Central memory CD4-positive, alpha-beta T cell (primary cell): ENCODE measurements at places on chromosomes 12 and 14.

GRCh38 chr14:99554184-99554583 is 49.8 kb downstream of the CCDC85C start:
- no peak for DNase-seq

GRCh38 chr14:101508948-101509729 is 52.2 kb upstream of the DIO3 start:
- DNase-seq, result no peak

DNA sequence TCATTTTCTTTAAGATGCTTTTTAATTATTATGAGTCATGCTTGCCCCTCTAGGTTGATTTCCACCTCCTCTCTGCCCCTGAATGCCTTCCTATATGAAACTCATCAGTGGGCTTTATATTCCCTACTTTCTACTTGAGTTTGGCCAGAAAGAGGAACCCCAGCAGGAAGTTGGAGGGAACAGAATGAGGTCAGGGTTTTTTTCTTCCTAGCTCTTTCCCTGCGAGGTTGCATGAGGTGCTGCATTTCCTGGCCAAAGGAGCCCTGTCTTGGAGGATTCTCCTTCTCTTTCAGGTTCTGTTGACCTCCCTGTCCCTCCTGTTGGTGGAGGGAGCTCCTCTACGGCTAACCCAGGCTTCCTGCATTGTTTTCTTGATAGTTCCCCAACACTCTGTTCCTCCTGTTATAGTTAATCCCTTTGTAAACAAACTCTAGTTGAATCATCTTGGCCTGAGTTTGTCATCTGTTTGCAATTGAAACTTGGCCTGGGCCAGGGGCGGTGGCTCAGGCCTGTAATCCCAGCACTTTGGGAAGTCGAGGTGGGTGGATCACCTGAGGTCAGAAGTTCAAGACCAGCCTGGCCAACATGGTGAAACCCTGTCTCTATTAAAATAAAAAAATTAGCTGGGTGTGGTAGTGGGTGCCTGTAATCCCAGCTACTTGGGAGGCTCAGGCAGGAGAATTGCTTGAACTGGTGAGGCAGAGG is 15.3 kb upstream of the SPIC start:
- no peak for DNase-seq

DNA sequence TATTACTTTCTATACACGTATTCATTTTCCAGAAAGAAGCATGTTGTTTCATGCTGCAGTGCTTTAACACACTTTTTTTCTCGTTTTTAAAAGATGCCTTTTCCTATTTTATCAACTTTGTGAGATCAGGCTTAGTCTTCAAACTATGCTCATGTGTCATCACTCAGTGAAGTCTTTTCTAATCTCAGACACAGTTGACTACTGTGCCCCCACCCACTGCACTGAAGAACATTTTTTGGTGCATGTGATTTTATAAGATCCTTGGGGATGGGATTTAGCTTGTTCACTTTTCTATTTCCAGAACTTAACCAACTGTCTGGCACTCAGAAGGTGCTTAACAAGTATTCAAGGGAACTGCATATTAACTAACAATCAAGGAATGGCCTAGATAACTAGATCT is 85.5 kb downstream of the CDK17 start:
- DNase-seq, result no peak

GRCh38 chr14:88208858-88209257 is 114.2 kb downstream of the KCNK10 start:
- DNase-seq, result no peak

DNA sequence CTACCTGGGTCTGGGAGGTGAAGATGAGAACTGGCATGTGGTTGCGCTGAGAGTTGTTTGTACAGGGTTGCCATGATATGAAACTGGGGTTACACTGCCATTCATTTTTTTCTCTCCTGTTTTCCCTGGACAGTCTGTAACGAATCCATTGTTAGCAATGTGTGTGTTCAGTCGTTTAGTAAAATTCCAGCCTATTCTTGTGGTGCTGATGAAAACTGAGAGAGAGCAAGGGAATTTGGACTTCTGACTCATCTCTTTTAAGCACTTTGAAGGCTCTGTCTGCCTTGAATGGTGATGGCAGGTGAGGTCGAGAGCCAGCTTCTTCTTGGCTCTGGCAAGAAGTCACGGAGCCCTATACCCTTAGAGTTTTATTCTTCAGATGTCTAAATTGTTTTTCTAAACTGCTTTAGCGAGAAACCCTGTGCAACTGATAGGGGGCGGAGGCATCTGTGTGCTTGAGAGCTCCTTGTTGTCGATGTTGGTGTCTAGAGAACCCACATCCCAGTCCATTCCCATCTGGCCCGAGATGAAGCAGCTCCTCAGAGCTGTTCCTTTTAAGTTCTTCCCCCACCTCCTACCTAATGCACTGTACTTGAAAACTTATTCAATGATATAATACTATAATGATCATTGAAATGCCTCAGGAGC is 204.4 kb downstream of the TMX1 start:
- no peak for DNase-seq

- no peak for DNase-seq
These were observed 118.0 kb upstream of the CDKN3 start for GRCh38 chr14:54278665-54279295.

DNA sequence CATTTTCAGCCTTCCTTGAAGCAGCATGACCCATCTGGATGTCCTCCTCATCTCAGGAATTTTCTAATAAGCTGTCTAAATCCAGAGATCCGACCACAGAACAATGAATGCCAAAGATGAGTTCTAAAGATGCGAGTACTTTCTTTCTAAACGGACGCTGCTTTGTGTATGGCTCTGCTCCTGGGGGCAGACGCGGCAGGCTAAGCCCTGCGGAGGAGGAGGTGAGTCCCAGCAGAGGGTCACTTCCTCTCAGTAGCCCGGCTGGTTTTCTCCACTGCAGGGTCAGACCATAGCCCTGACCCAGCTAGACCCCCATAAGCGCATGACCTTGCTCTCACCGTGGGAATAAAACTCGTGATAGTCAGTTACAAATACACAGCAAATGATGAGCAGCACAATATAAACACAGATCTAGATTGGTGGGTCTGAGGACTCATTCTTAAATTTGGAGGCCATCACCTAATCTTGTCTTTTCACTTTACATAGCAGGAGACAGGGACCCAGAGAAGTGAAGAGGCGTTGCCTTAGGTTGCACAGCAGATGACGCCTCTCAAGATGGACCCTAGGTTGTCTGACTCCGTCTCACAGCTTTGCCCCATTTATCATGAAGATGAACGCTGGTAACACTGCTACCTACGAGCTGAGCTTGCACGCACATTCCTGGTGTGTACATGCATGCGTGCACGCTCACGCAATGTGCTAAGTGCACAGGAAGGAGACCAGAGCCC is 16.6 kb downstream of the SSH1 start:
- no peak for DNase-seq

DNA sequence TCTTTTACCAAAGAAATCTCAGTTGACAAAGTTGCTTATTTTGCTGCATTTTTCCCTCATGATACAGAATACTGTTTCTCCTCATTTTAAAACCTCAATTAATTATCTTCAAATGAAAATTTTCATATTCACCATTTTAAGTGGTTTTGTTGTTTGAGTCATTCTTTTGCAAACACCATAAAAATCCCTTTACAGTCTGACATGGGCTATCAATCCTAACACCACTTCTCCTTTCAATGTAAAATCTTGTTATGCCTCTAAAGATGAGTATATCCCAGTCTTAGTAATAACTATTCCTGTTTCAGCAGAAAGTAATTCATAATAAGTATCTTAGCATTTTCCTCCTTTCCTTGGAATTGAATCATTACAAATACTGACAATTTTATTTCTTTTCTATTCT is 192.2 kb downstream of the SYT1 start:
- DNase-seq, result no peak

DNA sequence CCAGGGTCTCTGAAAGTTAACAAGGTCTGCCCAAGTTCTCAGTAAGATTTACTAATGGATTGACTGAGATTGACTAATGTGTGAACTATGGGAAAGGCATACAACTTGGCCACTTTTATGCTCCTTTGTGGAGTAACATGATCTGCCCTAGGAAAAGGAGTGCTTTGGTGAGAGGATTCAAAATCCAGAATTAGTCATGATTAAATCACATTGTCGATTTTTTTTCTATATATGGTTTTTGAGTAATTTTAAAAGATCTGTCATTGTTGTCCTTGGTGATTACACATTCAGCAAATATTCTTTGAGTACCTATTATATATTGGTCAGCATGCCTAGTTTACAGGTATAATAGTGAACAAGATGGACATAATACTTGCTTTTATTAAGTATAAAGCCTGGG is 147.7 kb upstream of the SYT10 start:
- DNase-seq, result no peak

GRCh38 chr12:47302111-47302671 is 222.4 kb upstream of the AMIGO2 start:
- no peak for DNase-seq

DNA sequence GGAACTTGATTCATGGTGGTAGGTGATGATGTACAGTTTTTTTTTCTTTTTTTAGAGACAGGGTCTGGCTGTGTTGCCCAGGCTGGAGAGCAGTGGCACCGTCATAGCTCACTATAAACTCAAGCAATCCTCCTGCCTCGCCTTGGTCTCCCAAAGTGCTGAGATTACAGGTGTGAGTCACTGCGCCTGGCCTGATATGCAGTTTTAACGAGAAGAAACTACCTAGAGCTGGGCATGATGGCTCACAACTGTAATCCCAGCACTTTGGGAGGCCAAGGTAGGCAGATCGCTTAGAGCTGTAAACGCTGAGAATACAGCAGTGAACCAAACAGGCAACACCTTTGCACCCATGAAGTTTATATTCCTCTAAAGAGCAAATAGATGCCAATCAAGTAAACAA is 13.0 kb upstream of the VPS37B start:
- DNase-seq, result no peak

- DNase-seq, result no peak
These were observed 9.1 kb downstream of the ULK1 start for GRCh38 chr12:131903270-131904255.

- no peak for DNase-seq
These were observed 125.0 kb downstream of the ARMH4 start for GRCh38 chr14:58026967-58027366.

- peak; percentile 16 for DNase-seq
These were observed 117.6 kb downstream of the CMAS start for GRCh38 chr12:22163594-22163993.

GRCh38 chr12:59911516-59911915 is 315.7 kb downstream of the SLC16A7 start:
- no peak for DNase-seq

DNA sequence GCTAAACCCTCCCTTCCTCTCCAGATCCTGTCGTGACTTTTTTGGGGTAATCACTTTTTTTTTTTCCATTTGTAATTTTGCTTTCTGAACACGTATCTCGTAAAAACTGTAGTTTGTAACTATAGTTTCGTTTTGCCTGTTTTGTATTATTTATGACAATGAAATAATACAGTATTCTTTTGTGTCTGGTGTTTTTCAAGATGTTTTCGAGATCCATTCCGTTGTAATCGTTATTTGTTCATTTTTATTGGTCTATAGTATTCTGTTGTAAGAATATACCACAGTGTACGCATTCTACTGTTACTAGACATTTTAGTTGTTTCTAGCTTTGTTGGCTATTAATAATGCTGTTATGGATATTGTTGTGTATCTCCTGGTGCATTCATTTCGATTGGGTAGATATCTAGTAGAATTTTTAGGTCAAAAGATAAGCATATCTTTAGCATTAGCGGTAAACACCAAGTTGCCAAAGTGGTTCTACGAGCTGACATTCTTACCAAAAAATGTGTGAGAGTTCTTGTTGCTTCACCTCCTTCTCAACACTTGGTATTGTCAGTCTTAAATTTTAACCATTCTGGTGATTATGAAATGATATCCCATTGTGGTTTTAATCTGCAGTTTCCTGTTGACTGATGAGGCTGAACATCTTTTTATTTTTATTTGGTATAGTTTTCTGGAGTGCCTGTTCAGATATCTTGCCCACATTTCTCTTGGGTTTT is 92.3 kb upstream of the EVL start:
- DNase-seq, result no peak

GRCh38 chr14:76773188-76773885 is 12.1 kb downstream of the VASH1 start:
- no peak for DNase-seq

GRCh38 chr12:16037533-16037932 is 126.4 kb downstream of the DERA start:
- no peak for DNase-seq
